ENCODE measurements at places on chromosomes 1 and 21.
A peak's percentile ranks its signal among the peaks of the same experiment; 100 is the strongest.

DNA sequence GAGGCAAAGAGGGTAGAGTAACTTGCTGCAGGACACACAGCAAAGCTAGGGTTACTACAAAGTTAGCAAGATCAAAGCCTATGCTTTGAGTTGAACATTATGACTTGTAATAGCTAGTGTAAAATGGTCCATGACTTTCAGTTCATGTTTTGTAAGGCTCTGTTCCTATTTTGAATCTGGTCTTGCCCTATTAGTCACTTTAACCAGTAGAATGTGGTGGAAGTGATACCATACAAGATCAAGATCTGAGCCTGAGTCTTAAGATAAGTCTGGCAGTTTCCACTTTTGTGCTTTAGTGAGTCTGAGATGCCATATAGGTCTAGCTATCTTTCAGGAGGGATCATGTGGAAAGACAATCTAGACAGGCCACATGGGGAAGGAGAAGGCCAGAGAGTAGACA, 282.1 kb upstream of the BRINP3 start:
- no peak for DNase-seq

- peak; percentile 83 for DNase-seq
Measured at GRCh38 chr1:201450721-201451291, 18.2 kb downstream of the PHLDA3 start.

- DNase-seq = no peak
Measured at GRCh38 chr1:113855630-113856400, 15.7 kb downstream of the PTPN22 start.

DNA sequence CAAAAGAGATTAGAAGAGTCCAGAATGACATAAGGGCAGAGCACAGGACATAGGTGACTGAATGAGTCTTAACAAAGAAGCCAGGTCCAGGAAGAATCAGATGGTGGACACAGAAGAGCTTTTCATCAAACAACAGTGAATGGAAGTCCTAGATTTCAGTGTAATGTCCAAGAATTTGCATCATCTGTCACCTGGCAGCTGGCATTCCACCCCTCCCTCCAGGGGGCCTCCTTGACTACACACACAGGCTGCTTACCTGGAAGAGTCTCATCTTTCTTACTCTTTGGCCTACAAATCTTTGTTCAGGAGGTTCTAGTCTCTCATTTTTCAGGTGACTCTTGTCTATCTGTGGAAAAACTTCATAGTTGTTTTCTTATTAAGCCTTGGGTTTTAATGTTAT, 36.2 kb downstream of the GORAB start:
- DNase-seq = no peak

GRCh38 chr1:192639607-192640368, 3.8 kb downstream of the RGS13 start:
- DNase-seq = no peak

All from uterus (tissue), 4 donors.